ENCODE measurements at places on chromosomes 1 and 21. TPM values are rescaled to one million over a fixed set of nuclear protein-coding genes. Genes with fewer than 3 reads are reported as not detected.

The GIPC2 gene
- polyA plus RNA-seq, result 0.23 TPM

The B3GALT2 gene
- 0.10 TPM for polyA plus RNA-seq

The S100A7 gene
- polyA plus RNA-seq, result not detected

The C4BPA gene
- polyA plus RNA-seq, result not detected

The NGF gene
- not detected for polyA plus RNA-seq

The SPRR1B gene
- not detected for polyA plus RNA-seq

The AUNIP gene
- 12.3 TPM for polyA plus RNA-seq

Data from GM12878 (cell line).